Right ventricle myocardium inferior (tissue), 1 donor: ENCODE measurements at places on chromosomes 4 and X. TPM values are rescaled to one million over a fixed set of nuclear protein-coding genes. Genes with fewer than 3 reads are reported as not detected.

PCYT1B gene
- total RNA-seq, result not detected

GRCh38 chr4:88211473-88212252 is 53.2 kb upstream of the ABCG2 start:
- no peak for DNase-seq

DNA sequence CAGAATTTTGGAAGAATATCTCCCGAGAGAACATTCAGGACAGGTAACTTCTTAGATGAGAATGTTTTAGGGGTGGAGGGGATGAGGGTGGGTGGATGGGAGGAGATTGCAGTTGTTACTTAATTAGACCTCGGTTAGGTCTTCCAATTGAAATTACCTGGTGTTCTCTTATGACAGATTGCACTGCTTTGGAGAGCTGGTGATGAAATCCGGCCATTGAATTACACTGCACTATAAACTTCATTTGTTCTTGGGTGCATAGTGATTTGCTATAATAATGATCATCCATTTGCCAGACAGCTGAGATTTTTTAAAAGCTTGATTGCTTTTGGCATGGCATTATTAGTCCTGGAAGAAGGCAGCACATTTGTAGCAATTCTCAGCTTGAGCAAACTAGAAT is 427.6 kb downstream of the GBA3 start:
- DNase-seq, result no peak

GRCh38 chr4:146833530-146833929 is 112.1 kb downstream of the TTC29 start:
- no peak for DNase-seq

DNA sequence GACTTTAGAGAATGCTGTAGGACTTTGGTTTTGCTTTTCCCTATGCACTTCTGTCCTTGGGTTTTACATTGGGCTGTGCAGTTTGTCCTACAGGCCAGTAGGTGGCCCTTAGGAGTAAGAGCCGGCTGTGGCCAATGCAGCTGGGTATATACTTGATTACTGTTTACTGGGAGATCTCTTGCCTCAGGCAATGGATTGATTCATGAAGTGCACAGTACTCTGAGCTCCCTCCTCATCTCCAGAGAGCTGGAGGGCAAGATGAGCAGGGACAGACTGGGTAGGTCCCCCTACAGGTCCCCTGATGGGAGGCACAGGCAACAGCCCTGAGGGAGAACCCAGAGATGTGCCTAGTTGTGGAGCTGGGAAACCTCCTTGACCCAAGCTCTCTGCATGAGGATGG is 103.8 kb upstream of the QRFPR start:
- no peak for DNase-seq

CTAG2 gene
- not detected for total RNA-seq
